Fibroblast of skin of scalp (primary cell): ENCODE measurements at places on chromosomes 1 and 21.
A peak's percentile ranks its signal among the peaks of the same experiment; 100 is the strongest.

- DNase-seq, result peak; percentile 85
Observed at GRCh38 chr1:59043796-59044195, 253.1 kb upstream of the FGGY start.

GRCh38 chr1:3056641-3057040 is 12.4 kb upstream of the PRDM16 start:
- no peak for DNase-seq

DNA sequence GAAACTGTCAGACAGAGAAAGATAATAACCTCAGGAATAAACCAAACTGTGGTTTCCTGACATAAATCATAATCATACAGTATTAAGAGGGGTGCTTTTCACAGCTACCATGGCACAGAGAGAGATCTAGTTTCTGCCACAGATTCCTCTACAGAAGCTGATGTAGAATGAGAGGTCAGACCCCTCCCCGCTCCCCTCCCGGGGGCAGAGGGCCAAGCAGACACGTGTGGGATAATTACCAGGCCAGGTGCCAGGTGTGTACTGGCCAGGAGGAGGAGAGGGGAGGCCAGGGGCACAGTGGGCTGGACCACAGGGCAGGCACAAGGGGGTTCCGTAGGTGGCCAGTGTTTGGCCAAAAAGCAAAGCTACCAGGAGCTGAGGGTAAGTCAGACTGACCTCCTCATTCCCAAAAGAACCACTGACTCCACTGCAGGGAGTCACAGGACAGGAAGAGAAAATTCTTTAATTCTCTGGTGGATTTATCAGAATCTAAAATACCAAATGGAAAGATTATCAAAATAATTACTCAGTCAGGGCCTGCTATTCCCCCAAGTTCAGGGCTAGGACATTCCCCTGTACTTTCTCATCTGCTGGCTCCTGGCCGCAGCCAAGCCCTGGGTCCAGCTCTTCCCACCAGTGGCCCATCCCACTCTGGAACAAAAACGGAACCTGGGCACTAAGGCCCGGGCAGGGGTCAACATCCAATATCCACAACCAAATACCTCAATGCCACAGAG is 30.0 kb downstream of the C2CD2 start:
- DNase-seq, result peak; percentile 54

- DNase-seq, result no peak
Observed at GRCh38 chr1:177488722-177489121, 318.0 kb downstream of the BRINP2 start.

GRCh38 chr1:9028921-9029705 is 2.9 kb upstream of the SLC2A7 start:
- DNase-seq, result no peak

- DNase-seq, result peak; percentile 42
Observed at GRCh38 chr1:119147661-119148090, 7.2 kb upstream of the WARS2 start.

- DNase-seq, result no peak
Observed at GRCh38 chr1:154772056-154772455, 98.0 kb downstream of the KCNN3 start.

DNA sequence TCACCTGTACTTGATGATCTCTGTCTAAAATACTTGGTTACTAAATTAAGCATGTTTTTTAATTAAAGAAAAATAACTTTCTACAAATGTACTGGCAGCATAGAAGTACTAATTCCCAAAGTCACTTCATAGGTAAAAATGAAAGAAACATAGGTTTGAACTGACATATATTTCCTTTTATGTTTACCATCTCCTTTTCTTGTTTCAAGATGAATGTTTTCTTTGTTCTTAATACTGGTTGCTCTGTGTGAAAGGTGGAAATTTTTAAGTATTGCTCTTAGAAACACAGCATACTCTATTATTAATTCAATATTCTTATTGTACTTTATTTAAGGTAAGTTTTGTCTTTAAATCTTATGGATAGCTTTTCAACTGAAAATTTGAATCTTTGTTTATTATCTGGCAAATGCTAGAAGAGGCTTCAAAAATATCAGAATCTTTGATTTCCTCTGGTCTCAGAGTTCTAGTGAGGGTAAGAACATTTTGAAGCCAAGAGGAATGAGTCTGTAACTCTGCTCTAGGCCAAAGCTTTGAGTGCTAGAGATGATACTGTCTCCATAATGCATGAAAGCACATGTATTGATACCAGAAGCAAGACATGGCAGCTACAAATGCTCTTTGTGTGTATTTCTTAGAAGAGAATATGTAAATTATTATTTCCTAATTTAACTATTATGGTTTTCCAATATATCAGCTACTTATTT is 18.2 kb downstream of the RRP15 start:
- no peak for DNase-seq

- DNase-seq, result no peak
Observed at GRCh38 chr1:245809361-245809760, 654.6 kb downstream of the KIF26B start.

GRCh38 chr21:31022306-31022705 is 16.0 kb downstream of the KRTAP19-8 start:
- DNase-seq, result no peak

DNA sequence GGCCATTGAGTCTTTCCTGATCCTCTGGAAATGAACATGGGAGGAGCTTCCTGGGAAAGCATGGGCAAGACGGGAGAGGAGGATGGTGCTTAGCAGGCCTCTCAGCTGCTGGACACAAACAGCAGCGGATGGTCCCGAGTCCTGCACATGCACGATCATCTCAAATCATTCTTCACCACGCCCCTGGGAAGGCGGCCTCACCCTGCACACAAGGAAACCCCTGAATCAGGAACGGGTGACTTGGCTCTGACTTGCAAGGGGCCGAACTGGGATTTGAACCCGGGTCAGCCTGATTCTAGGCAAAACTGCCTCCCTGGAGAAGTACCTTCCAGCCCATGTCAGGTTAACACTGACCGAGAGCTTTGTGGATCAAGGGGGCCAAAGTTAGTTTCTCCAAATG is 134.8 kb upstream of the WNT4 start:
- DNase-seq, result no peak

DNA sequence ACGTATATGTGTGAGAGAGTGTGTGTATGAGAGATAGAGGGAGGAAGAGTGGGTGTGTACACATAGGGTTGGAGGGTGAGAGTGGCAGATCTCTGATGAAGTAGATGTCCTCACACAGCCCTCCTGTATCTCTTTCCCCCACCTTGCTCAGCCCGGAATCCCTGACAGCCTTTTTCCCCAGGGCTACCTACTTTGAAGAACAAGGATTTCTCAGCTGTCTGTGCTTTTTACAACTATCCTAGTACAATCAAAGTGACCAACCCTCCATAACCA is 29.1 kb upstream of the CADM3 start:
- DNase-seq, result no peak

- DNase-seq, result no peak
Observed at GRCh38 chr1:171668372-171668771, 15.9 kb upstream of the MYOC start.

- peak; percentile 55 for DNase-seq
Observed at GRCh38 chr1:199817266-199817665, 210.2 kb upstream of the NR5A2 start.

DNA sequence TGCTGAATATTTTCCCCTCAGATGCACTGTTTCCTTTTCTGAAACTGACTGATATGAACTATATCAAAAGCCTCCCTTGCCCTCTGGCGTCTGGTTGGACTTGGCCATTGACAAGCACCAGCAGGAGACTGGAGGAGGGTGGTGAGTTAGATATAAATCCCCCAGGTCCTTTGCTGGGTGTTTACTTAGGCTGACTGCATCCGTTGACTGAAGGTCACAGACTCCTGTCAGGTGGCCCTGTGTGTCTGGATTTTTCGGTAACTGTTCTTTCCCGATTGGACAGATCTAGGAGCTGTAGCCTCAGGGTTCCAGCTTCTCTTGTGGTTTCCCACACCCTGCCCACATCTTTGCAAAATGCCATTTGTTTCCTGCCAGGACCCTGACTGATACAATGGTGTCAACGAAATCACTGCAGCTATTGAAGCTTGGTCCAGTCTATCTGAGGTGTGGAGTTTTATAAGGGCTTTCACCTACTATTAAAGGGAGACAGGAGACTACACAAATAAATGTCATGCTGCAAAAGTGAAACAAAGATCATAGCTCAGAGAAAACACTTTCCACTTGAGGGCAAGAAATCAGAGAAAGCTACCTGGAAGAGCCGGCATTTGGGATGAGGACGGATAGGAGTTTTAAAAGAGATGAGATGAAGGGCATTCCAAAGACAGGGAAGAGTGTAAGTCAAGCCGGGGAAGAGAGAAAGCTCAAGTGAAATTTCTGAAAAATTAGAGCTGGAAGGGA is 1.5 kb upstream of the MAGI3 start:
- no peak for DNase-seq

DNA sequence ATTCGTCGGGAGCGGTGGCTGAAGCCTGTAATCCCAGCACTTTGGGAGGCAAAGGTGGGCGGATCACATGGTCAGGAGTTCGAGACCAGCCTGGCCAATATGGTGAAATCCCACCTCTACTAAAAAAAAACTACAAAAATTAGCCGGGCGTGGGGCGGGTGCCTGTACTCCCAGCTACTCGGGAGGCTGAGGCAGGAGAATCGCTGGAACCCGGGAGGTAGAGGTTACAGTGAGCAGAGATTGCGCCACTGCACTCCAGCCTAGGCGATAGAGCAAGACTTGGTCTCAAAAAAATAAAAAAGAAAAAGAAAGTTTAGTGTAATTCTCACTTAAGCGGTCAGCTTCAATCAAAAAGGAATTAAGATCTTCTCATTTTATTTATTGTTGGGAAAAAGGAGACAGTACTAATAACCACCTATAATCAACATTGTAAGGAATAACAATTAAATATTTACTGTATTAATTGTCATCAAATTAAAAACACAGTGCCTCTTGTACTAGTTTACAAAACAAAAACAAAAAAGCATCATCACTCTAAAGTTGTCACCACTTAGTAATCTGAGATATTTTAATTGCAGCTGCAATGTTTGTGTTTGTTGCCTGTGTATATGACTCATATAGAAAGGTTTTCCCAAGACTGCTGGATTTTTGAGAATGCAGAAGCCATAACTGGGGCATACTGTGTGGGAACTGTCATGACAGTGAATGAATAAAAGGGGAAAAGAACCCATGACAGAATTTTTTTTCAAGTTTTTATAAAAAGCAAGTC is 3.7 kb downstream of the FBXO42 start:
- peak; percentile 84 for DNase-seq

DNA sequence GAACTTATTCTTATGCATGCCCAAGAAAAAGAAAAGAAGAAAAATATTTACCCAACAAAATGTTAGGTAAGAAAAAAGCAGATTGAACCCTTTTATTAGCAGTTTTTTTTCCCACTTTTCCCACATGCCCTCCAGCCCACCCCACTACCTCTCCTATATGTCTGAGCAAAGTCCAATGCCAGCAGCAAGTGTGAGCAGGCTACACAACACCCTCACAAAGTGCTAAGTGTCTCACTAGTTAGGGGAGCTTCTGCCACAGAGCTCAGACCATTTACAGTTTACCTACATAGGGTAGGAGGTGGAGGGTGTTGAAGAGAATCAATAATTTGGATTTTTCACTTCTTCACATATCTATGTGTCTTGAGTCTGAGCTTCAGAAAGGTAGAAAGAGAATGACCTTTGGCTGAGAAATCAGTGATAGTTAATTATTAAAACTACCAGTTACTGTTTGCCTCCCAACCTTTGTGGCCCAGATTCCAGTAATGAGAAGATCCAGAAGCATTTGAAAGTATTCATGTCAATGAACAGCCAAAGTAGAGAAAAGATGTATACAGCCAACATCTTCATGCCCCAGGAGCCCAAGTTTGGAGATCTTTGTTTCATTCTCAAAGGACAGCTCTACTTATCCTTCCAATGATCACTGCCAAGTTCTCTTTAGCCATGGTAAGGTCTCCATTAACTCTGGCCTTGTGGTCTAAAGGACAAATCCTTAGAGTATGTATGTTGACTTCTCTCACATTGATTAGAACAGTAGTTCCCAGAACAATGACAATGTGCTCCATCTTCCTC is 26.2 kb downstream of the OR10J5 start:
- DNase-seq, result no peak

GRCh38 chr21:35375115-35375514 is 326.0 kb upstream of the RUNX1 start:
- DNase-seq, result peak; percentile 94

DNA sequence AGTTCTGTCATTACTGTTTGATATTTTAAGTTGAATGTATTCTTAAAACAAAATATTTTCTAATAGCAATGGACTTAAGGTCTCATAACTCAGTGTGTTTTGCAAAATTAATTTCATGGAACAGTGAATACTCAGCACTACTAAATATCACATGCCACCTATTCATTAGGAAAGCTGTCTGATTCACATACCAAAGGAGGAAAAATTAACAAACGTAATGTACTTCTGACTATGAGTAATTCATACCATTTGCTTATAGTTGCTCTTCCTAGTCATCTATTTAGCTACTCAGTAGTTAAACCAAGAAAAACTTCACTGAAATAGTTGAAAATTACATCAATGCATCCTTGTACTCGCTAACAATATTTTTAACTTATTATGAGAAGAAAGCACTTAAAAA is 35.2 kb downstream of the TP53BP2 start:
- no peak for DNase-seq

DNA sequence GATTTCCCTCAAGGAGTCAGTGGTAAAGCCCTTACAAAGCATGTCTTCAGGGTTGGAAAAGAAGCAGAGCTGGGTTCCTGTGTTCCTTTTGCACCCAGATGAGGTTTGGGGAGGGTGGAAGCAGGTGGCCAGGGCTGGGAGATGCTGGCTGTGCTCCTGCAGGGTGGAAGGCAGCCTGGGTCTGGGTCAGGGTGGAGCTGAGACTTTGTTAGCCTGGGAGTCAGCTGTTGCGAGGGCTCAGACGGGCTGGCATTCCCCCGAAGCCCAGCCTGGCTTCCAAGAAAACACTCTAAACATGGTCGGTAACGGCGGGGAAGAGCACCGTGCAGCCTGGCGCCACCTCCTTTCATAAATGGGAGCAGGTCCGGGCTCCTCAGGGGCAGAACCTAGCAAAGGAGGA is 43.7 kb upstream of the EPS8L3 start:
- DNase-seq, result no peak

DNA sequence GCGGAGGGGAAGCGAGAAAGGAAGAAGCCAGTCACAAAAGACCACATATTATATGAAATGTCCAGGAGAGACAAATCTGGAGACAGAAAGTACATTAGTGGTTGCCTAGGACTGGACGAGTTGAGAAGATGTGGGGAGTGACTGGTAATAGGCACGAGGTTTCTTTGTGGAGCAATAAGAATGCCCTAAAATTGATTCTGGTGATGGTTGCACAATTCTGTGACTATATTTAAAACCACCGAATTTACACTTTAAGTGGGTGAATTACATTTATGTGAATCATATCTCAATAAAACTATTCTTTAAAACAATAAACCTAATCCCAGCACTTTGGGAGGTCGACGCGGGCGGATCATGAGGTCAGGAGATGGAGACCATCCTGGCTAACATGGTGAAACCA is 63.1 kb downstream of the ZNF281 start:
- DNase-seq, result peak; percentile 85

GRCh38 chr1:58013237-58013636 is 533.3 kb downstream of the OMA1 start:
- no peak for DNase-seq

DNA sequence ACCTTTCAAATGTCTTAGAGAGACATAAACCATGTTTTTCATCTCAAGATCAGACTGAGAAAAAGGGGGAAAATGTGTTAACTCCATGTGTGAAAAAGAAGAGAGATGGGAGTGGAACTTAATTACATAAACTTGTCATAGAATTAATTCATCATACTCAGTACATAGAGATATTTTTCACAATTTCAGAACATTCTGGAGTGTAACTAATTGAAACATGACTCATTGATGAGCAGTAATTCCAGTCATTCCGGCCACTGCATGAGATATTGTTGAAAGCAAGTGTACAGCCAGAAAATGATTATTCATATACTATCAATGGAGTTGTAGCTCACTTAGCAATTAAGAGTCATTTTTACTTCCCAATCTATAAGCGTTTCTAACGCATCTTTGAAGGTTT is 739.3 kb downstream of the LTN1 start:
- DNase-seq, result peak; percentile 79

- DNase-seq, result peak; percentile 98
Observed at GRCh38 chr1:235397733-235398132, 30.5 kb downstream of the TBCE start.
